ENCODE measurements at places on chromosomes 1 and 21. TPM values are rescaled to one million over a fixed set of nuclear protein-coding genes. Genes with fewer than 3 reads are reported as not detected.

DNA sequence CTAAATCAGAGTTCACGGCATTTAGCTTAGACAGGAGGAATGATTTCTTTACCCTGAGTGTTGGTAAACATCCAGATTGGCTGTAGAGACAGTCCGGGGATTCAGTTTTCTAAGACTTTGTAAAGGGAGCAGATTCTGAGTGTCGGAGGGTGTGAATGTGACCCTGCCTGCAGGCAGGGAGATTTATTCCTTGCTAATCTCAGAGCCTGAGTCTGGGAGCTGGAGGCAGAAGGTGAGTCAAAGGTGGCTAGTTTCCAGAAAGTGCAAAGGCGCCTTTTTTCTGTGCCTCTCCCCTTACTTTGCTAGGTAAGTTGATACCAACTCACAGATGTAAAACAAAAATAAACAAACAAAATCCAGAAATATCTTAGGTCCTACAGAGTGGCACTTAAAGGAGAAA, 11.7 kb downstream of the ATP1B1 start:
- no peak for DNase-seq

VWA5B1 gene
- 0.51 TPM for total RNA-seq

ST6GALNAC3 gene
- 0.41 TPM for total RNA-seq

SPAG17 gene
- 9.0 TPM for total RNA-seq

AGTRAP gene
- 114 TPM for total RNA-seq
